ENCODE measurements at places on chromosomes 2 and 18.

GRCh38 chr2:11286323-11286722 lies 58.1 kb downstream of the ROCK2 start:
- DNase-seq, result no peak

DNA sequence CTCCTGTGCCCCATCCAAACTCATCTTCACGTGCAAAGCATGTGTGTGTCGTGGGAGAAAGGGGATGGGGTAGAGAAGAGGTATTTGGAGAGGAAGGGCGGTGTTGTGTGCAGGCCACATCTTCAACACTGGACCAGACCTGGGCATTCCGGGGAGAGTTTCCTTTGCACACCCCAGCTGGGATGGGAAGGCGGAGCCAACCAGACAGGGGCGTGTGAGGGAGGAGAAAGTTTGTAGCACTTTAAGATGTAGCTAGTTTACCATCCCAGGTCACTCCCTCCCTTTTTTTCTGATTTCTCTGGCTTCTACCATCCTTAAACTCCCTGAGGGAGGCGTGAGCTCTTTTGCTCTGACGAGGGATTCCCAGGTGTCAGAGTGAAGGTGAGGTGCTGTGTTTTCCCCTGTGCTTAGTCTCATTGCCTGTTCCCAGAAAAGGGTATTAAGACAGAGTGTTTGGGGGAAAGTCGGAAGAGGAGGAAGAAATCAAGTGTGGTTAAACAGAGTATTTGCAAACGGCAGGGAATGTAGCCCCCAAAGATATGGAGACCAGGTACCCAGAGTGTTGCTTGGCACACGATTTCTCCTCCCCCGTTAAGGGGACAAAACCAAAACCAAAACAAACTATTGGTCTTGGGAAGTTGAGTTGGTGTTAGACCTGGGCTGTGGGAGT lies 1.6 kb downstream of the SETBP1 start:
- DNase-seq, result no peak

- DNase-seq, result no peak
Measured at GRCh38 chr18:12007063-12007462, 25.8 kb downstream of the IMPA2 start.

DNA sequence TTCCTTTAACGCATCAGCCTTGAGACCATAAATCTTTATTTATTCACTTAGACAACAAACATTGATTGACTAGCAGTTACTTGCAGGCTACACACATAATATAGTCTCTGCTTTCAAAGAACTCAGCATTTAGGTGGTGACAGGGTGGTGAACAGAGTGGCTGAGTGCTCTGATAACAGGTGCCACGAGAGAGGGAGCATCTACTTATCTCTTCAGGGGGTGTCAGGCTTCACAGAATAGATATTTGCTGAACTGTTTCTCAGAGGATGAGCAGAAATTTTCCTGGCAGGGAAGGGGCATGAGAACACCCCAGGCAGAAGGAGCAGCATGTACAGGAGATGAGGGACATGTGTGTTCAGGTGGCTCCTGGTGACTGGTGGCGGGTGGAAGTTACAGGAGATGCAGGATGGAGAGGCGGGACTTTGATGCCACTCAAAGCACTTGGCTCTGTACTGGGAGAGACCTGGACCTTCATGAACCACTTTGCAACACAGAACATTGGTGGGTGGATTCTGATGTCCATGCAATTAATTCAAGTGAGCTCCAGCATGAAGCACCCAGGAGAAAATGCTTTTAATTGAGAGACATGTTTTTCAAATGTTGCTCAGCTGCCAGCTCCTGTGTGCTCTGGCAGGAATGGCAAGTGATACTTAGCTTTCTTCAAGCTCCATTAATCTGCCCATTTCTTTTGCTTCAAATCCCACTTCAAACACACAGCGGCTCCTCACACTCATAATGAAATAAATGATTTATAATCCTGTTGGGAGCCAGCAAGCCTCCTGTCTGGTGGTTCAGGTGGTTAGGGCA lies 248.9 kb downstream of the MYCN start:
- DNase-seq, result no peak

DNA sequence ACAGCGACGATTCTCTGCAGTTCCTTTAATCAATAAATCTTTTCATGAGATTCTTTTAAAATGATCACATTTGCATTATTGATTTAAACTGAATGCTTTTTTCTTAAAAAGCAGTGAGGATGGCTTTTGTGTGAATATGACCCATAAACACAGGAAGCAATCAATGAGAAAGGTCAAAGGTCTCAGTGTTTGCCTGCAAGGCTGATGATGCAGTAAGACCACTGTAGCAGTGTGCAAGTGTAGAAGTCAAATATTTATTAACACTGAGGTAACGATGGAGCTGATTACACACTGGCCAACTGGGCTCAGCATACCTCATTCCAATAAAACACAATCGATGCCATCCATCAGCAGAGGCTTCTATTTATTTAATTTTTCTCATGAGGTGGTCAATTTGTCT lies 633.5 kb downstream of the DCDC2C start:
- DNase-seq, result no peak

- DNase-seq, result no peak
Measured at GRCh38 chr2:6757215-6757614, 108.5 kb downstream of the CMPK2 start.

DNA sequence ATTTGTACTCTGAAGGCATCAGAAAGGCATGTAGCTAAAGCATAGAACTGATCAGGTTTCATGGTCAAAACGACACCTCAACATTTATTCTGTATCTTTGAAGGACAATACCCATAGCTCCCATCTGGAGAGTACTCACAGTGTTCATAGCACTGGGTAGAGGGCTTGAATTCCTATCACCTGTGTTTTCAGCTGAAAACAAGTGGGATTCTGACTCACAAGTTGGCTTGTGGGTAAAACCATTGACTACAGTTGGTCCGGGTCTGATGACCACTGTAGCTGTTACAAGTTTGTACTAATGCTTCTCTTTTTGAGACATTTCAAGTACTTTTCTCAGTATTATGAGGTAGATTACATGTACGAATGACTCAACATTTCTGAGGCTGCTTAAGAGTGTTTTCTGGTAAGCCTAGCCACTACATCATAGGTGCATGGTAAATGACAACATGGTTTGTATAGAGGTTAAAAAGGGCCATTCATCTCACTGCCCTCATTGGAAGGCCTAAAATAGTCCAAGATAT lies 68.6 kb upstream of the PELI1 start:
- peak; percentile 76 for DNase-seq

DNA sequence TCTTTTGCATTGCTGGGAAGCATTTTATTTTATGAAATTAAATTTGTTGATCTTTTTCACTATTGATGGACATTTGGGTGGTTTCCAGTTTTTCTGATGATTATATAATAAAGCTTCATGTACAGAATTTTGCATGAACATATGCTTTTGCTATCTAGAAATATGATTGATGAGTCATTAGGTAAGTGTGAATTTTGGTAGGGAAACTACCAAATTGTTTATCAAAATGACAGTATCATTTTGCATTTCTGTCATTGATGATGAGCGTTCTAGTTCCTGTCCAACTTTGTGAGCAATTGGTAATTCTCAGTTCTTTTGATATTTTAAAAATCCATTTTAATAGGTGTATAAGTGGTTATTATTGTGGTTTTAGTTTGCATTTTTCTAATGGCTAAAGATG lies 67.7 kb downstream of the TAF4B start:
- no peak for DNase-seq

DNA sequence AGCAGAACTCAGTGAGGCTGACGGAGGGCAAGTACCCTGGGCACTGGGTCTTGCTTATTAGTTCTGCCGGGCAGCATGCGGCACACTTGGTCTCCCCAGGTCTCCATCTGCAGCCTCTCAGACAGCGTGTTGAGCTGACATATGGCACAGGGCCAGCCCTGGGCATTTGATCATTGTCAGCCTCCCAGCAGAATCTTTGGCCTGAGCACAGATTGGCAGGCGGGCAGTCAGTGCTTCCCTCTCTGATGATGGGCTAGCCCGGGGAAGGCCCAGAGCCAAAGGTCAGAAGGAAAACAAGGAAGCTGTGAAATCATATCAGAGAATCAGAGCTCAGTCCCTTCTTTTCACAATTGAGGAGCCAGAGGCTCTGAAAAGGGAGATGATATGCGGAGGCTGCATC lies 150.1 kb upstream of the LRRTM1 start:
- DNase-seq, result no peak

GRCh38 chr2:107548216-107548615 lies 278.5 kb upstream of the RGPD4 start:
- DNase-seq, result no peak

Measured in hematopoietic multipotent progenitor cell treated with erythropoietin and hydrocortisone succinate and interleukin-3 and kit ligand, for 6 days (in vitro differentiated cells).